NCI-H446 treated with DMSO at 0.1 percent for 48 hours (cell line): ENCODE measurements at places on chromosomes 1 and 21.
A peak's percentile ranks its signal among the peaks of the same experiment; 100 is the strongest.

DNA sequence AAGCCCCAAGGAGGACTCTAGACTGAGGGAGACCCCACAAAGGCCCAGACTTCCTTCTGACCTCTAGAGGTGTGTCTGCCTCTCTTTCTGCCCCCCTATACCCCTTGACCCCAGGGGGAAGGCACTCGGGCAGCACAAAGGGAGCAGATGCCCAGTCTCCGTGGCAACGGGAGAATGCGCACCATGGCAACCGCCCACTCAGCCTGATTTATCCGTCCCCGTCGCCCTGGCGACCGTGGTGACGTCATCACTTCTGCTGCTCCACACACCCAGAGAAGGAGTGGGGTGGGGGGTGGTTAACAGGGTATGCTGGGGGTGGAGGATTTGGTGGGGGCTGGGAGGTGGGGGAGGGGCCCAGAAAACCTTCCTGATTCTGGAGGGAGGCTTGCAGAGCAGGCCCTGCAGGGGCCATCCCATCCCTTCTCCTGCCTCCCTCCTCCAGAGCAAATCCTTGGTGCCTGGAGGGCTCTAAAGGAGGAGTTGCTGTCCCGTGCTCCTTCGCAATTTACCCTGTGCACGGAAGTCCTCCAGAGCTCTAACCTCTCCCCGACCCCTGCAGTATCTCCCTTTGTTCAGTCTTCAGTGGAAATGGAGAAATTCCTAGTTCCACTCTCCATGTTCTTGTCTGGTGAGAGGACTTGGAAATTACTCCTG is 6.3 kb downstream of the CELF3 start:
- DNase-seq = peak; percentile 5

- peak; percentile 79 for DNase-seq
Observed at GRCh38 chr1:93576346-93576745, 105.3 kb downstream of the BCAR3 start.

- DNase-seq = no peak
Observed at GRCh38 chr1:115105831-115106230, 16.5 kb upstream of the TSPAN2 start.

GRCh38 chr21:25323356-25323949 is 283.8 kb downstream of the MRPL39 start:
- no peak for DNase-seq

- no peak for DNase-seq
Observed at GRCh38 chr1:172283766-172284165, 136.7 kb upstream of the C1orf105 start.

DNA sequence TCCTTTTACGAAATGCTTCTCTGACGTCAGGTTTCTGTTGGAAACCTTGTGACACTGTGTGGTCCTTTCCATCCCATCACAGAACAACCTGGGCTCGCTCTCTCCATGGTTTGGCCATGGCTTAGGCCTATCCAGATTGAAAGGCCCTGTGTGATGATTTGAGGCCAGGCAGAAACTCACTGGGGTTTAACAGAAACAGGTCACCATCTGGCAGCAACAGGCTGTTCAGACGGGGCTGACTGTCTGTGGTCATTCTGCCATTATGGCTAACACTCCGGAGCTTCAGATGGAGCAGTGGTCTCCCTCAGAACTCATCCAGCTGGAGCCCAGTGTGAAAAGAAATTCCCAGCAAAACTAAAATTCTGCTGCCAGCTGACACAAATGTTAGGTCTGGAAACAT is 9.3 kb downstream of the PLEKHM2 start:
- DNase-seq = no peak
